NCI-H748 treated with DMSO at 0.1 percent for 48 hours (cell line): ENCODE measurements at places on chromosomes 2 and 18.

DNA sequence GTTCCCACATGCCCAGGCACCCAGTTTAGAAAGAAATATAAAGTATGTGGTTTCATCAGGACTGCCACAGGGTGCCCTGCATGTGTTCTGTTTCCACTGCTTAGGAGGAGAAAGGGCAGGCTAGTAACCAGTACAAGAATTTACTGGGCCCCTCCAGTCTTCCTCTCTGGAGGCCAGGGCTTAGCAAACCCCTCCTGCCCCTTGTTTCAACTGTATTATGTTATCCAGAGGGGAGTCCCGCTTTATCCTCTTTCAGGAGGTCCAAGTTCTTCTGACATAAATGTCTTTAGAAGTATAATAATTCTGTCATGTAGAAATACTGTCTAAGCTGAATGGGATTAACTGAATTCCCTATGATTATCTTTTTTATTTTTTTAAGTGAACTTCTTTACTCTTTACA, 132.1 kb downstream of the WDSUB1 start:
- DNase-seq, result no peak

DNA sequence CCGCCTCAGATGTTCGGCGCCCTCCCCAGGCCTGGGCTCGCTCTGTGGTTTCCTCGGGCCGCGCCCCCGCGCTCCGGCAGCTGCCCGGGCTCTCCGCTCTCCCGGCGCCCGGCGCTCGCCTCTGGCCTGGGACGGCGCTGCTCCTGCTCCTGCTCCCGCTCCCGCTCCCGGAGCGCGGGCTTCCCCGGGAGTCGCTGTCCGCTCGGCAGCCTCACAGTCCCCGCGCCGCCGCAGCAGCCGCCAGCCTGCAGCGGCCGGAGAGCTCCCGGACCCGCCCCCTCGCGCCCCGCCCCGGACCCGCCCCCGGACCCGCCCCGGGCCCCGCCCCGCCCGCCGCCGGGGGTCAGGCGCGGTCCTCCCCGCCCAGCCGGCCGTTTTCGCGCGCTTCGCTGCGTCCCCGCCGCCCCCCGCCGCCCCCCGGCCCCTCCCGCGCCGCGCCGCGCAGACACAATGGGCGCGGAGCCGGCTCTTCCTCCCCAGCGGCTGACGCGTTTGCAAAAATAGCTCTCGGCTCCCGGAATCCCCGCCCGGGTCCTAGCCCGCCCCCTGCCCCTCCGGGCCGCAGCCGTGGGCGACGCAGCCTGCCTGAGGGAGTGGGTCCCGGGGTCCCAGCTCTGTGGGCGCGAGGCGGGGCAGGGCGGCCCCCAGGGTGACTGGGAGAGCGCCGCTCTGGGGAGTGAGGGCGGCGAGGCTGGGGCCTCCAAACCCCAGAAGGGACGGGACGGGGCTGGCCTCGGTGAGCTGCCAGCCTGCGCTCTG, at the start of gene ARL4C:
Gene ARL4C (minus strand): TSS at position 247 of the 759 bp plus-strand sequence. CDS start 495 bp downstream, outside the sequence.
- peak; percentile 75 for DNase-seq

DNA sequence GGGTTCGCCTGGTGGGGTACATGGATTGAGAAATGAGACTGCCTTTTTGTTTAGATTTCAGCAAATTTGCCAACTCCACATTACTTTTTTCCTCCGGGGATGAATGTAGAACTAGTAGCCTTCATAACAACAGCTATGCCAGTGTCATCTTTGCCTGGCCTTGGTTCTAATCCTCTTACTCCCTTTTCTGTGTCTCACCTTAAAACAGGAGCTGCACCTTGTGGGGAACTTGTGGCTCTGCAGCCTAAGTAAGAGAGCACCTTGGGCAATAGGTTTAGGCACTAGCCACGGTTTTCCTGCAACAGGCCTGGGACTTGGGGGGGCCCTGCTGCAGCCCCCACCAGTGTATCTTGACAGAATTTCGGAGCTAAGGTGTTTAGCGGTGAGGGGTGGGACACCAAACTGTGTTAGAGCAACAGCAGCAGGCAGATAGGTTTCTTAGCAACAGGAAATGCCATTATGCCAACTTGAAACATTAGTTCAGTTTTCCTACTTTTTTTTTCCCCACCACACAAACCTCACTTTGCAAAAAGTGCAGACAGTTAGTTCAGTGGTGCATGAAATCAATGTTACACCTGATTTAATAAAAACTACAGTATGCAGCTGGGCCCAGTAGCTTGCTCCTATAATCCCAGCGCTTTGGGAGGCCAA, 173.7 kb downstream of the PRKCE start:
- DNase-seq, result no peak

- no peak for DNase-seq
Observed at GRCh38 chr2:155382776-155383175, 684.3 kb downstream of the KCNJ3 start.

DNA sequence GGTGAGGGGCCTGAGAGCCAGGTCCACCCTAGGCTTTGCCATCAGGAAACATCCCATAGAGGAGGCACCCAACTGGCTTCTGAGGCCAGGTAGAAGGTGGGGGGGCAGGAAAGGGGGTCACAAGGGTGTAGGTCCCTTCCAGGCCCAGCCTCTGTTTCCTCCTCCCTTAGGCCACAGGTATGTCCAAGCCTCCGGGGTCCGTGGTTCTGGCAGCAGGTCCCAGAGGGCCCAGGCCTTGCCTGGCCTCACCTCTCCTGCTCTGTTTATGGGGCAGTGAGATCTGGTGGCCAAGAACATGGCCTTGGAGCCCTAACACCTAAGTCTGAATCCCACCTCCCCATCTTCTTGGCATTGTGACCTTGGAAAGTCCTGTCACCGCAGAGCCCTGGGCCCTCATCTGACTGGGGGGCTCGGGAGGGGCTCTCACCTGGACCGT, 21.6 kb upstream of the GPR17 start:
- no peak for DNase-seq

GRCh38 chr2:115460008-115460407, 1017.6 kb downstream of the DPP10 start:
- DNase-seq, result no peak

DNA sequence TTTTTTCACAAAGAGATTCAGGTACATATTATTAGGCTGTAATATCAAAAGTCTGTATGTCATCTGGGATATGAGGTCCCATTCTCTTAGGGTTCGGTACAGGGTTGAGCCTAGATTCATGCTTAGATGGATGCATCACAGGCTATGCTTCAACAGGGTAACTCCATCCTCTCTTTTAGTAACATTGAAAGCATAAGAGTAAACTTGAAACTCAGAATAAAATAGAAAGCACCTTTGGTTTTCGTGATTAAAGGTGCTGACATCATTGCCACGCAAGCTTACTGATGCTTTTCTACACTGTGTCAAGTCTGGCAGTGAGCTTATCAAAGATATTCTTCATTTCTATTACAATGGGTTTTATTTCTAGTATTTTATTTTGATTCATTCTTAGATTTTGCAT, 419.1 kb upstream of the DSEL start:
- DNase-seq, result no peak

DNA sequence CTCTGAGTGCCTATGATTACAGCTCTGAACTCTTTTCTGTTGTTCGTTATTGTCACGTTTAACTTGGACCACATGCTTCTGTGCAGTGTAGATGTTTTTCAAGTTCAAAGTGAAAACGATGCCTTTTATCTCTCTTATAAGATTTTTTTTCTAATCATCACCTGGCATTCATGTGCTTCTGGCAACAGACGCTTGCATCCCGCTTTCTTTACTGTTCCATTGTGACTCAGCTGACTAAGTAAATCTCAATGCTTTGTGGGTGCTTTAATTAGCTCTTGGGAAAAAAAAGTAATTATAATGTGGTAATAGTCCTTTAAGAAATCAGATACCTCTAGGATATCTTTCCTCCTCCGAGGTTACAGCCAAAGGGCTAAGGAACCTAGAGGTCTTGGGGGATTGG, 31.2 kb upstream of the RMP24 start:
- no peak for DNase-seq

DNA sequence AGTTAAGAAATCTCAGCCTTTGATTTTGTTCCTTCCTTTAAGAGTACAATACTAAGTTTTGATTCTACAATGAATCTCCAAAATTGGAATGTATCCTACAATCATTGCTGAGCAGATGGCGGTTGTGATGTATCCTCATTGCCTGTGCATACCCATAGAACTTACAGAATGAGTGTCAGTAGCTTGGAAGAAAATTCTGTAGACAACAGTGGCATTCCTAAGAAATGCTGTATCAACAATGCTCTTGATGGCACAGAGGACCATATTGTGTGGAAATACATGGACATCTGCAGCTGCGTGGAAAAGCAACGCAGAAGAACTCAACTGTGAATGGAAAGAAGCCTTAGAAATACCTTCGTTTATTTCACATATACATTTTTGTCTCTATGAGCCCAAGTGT, 30.2 kb downstream of the GAREM1 start:
- no peak for DNase-seq

GRCh38 chr18:53534203-53534602, 690.3 kb downstream of the MBD2 start:
- DNase-seq, result no peak

DNA sequence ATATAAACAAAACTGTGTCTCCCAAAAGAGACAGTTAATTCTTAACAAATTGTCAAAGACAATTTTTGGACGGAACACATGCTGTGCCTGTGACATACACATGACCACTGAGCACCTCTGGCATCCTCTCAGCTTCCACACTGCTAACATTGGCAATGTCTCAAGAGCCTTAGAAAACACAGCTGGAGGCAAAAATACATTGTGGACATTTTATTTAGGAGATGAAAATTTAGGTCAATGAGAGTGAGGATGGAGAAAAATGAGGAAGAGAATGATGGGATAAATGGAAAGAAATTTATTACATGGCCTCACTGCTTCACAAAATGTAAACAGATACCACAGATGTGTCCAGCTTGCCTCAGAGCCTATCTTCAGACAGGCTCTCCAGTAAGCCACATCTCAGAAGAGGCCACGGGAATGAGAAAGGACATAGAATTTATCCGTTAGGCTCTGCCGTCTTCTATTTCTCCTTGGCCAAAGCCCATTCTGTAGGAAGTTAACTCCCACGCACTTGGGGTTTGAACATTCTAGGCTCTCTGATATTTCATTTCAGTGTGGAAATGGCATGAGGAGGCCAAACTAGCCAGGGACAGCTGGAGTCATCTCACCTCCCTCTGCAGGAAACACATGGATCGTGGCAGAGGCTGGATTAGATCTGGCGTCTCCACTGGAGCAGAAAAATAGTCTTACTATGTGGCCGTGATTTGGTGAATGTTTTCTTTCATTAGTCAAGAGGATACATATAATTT, 519.4 kb upstream of the DSEL start:
- no peak for DNase-seq

GRCh38 chr2:17935242-17935885, 56.9 kb downstream of the KCNS3 start:
- no peak for DNase-seq

- no peak for DNase-seq
Observed at GRCh38 chr2:43480874-43481273, 115.0 kb downstream of the THADA start.

GRCh38 chr2:145207884-145208283, 688.0 kb upstream of the ZEB2 start:
- no peak for DNase-seq

DNA sequence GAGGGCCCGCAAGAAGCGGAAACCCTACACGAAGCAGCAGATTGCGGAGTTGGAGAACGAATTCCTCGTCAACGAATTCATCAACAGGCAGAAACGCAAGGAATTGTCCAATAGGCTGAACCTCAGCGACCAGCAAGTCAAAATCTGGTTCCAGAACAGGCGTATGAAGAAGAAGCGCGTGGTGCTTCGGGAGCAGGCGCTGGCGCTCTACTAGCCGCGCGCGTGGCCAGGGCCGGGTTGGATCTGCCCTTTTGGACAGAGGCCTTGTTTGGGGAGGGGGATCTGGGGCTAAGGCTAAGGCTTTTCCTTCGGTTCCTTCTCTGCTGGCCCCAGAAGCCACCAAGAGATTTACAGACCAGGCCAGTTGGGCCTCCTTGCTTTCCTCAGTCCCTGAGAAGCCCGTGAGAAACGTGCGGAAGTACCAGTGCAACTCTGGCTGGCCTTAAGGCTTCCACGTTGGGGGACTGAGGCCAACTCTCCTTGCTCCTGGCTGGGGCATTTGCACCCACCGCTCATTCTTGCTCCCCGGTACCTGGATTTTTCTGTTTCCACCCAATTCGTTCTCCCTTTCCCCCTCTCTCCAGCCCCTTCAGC, 1.0 kb downstream of the HOXD12 start:
- no peak for DNase-seq

DNA sequence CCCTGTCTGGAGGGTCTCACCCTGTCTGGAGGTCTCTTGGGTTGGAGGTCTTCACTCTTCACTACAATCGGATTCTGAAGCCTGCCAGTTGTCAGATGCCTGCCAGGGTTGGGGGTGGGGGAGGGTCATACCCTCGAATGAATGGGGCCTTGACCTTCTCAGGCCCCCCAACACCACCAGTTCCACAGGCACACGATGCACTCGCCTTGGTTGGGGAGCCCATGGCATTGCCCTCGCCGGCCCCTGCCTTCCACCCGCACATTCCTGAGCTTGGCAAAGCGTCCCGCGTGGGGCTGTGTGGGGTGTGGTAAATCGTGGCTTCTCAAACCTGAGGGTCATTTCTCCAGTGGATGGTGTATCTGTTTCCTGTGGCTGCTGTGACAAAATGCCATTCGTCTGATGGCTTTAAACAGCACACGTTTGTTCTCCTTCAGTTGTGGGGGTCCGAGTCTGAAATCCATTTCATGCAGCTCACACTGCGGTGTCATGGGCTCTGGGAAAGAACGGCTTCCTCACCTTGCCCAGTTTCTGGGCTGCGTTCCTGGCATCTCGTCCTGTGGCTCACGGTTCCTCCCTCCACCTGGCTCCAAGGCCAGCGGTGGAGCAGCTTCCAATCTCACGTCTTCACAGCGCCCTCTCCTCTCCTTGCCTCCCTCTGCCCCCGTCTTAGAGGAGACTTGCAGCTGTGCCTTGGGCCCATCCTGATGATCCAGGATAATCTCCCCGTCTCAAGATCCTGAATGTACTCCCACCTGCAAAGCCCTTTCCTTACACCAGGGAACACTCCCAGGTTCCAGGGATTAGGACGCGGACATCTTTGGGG, 38.0 kb upstream of the HPCAL1 start:
- no peak for DNase-seq

DNA sequence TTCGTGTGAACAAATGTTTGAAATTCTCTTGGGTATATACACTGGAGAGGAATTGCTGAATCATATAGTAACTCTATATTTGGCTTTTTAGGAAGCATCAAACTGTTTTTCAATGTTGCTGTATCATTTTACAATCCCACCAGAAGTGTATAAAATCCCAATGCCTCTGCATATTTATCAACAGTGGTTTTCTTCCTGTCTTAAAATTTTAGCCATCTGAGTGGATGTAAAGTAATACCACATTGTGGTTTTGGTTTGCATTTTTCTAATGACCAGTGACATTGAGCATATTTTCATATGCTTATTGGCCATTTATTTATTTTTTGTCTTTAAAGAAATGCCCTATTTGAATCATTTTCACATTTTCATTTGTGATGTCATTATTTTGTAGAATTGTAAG, 22.8 kb upstream of the LRP1B start:
- no peak for DNase-seq

- DNase-seq, result peak; percentile 78
Observed at GRCh38 chr2:73907840-73908452, 15.1 kb downstream of the ACTG2 start.

DNA sequence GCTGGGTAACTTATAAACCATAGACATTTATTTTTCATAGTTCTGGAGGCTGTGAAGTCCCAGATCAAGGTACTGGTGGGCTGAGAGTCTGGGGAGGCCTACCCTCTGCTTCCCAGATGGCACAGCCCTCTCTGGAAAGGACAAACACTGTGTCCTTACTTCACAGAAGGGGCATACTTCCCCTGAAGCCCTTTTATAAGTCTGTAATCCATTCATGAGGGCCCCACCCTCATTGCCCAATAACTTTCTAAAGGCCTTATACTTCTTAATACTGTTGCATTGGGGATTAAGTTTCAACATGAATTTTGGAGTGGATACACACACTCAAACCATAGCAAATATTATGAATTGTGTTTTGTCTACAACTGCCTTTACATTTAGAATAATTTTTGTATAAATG, 36.0 kb downstream of the ATIC start:
- DNase-seq, result no peak
